PC-9 (cell line): ENCODE measurements at places on chromosomes 3 and 15.

- no peak for DNase-seq
Measured at GRCh38 chr3:128556907-128557306, 63.9 kb upstream of the GATA2 start.

DNA sequence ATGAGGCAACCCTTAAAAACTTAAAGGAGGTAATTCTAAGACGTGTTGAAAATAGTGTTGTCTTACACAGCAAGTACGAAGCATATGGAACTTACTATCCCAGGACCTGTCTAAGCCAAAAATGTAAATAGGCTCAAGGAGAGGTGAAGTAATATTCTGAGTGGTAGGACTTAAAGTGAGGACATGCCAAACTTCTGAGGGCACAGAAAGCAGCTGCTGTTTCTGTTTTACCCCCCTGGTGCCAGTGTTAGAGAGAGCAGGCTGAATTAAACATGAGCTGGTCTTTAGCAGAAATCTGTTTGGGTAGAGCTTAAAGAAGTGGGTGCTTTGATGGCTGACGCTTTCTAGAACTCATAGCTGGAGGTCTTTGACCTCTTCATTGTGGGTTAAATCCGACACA, 149.7 kb upstream of the NPHP3 start:
- no peak for DNase-seq

DNA sequence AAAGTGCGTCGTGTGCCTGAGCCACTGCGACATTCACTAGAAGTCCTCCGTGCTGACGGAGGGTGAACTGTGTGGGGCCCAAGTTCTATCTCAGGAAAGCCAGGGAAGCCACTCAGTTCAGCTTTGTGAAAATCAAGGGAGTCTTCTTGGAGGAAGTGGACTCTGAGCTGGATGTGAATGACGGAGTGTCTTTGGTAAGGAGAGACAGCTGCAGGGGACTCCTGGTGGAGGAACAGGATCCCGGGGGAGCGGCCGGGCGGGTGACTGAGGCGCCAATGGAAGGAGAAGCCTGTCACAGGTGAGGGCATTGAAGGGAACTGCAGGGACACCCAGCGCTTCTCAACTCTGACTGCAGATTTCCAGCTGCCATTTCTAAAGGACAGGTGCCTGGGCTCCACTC, 75.6 kb downstream of the APBA2 start:
- no peak for DNase-seq

DNA sequence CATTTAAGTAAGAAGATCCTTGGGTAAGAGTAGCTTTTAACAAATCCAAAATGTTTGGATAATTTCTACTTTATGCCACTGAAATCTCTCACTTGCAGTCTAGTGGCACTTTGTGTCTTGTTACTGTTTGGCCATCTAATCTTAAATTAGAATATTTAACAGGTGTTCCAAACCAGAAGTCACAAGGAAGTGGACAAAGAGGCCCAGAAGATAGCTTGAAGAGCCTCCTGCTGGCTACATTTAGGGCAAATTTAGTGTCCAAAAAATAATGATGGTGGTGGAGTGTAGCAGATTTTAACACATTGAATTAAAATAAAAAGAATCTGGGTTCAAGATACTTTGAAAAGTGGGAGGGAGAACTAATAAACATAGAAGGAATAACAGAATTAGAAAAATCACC, 172.2 kb downstream of the GHSR start:
- DNase-seq: no peak

DNA sequence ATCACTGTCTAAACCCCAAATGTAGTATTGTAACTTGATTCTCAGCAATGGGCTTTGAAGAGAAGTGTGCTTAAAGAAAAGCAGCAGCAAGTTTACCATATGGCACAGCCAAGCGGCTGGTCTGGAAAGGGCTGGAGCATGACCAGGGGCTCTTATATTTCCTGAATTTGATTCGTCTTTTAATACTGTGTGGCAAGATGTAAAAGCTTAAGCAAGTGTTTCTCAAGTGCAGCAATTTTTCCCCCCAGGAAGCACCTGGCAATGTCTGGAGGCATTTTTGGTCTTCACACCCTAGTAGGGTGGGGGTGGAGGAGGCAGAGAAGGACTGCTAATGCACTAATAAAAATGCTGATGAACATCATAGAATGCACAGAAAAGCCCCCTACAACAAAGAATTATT, 397.9 kb downstream of the NTRK3 start:
- DNase-seq: no peak

DNA sequence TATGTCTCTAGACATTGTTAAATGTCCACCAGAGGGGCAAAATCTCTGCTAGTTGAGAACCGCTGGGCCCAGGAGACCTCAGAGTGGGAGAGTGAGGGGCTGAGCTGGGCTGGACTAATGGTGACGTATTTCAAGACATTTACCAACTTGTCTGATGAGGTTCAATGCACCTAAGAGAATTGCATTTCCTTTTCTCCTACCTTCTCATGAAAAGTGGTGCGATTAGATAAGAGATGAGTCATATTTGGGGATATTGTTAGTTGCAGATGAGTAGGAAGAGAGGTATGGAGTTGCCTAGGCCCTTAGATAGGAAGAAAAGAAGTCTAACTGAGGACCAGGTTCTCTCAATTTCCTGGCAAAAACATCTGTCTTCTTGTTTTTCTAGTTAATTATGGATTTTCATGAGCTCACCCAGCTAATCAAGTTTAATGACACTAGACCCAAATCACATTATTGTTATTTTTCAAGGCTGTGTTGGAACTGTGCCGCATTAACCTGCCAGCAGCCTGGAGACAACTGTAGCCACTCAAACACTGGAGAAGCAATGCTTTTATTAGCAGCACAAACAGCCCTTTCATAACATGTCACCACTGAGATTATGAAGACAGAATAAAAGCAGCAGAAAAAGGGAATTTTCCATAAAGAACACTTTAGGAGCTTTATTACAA, 144.2 kb downstream of the PDCD6IP start:
- no peak for DNase-seq

DNA sequence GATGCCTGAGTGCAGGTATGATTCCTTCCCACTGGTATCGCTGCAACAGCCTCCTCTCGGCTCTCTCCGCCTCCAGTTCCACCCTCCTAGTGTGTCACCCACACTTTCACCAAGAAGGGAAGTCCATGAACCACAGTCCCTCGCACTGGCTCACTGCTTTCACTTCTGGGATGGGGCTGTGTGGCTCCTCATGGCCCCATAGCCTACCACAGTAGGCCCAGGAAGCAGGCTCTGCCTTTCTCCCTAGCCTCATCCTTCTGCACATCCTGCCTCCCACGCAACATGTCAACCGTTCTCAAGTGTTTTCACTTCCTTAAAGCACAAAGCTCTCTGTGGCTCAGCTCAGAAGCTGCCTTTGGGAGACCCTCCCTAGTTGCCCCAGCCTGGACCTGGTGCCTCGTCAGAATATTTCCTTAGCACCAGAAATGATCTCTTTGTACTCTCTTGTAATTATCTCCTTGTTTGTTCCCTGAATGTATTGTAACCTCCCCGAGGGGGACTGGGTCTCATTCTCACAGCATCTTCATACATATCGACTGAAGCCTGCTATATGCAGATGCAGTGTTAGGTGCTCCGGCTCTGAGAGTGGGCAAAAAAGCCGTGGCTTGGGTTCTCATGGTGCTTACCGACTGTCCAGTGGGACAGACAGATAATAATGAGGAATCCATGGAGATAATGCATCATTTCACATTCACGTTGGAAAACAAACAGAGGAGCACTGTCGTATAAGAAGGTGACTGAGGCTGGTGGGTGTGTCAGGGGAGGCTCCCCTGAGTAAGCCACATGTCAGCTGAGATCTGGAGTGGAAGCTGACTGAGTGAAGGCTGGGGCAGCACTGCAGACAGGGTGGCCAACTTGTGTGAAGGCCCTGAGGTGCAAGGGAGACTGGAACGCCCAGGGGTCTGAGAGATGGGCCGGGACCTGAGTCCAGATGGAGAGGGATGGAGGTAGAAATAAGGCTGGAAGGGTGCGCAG, 107.1 kb downstream of the DGKG start:
- DNase-seq: no peak

DNA sequence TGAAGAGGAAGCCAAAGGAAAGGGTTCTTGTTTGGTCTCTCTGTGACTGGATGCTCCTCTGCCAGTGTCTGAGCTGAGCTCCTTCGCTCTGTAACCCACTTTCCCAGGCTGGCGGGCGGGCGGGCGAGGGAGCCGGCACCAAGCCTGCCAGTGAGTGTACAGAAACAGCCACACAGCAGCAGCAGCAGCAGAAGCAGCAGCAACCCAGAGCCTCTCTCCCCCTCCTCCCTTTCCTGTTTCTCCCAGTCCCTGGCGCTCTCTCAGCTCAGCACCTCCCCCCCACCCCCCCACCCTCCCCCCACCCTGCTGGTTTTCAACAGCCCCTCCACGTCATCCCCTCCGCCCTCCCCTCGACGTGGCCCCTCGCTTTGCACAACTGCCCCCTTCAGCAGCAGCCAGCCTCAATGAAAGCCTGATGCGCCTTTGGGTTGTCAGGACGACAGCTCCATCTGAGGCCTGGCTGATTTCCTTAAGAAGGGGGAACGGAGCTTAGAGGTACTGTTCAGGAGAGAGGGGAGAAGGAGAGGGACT, at the start of gene LSAMP:
Gene LSAMP, minus strand, starts transcription at position 177 of the 531 bp plus-strand sequence.
- DNase-seq: no peak

DNA sequence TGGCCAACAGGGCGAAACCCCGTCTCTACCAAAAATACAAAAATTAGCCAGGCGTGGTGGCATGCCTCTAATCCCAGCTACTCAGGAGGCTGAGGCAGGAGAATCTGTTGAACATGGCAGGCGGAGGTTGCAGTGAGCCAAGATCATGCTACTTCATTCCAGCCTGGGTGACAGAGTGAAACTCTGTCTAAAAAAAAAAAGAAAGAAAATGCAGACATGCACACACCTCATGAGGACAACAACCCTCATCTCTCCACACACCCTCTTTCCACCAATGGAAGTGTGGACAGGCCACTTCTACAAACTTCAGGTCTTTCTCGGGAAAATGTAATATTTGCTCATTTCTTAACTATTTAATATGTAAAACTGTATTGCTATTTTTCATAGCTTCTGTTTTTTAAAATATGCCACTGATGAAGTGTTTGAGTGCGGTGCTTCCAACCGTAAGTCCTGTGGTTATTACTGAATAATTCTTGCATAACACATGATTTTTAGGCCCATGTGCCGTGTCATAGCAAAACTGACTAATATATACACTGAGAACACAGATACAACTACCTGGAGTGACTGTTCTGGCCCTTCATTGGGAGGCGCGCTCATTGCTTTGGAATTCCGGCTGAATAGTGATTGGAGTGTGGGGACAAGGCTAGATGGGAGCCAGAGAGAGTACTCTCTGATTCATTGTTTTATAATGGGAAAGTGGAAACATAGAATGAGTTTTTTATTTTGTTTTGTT, 23.1 kb downstream of the LRRC31 start:
- peak; percentile 65 for DNase-seq

- DNase-seq: no peak
Measured at GRCh38 chr3:110062716-110063115, 725.4 kb upstream of the DPPA4 start.

- DNase-seq: no peak
Measured at GRCh38 chr3:53804697-53805462, 41.3 kb downstream of the CHDH start.

DNA sequence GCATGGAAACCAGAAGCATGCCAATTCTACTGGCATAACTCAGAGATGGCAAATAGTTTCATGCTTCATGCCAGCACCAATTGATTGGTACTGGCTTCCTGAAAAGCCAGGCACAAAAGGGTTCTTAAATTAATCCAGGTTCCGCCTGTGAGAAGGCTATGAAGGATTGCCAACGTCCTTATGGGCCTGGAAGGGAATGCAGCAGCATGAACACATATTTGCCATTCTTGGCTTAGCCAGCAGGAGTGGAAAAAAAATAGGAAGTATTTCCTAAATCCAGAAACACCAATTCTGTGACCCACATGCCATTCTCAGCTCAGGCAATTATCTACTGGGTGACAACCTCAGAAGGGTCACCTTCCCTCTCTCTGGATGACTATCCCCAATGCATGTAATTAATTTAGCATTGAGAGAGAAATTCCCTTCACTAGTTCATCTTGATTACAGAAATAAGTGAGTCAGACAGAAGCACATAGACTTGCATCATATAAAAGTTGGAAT, 36.0 kb downstream of the ADAMTS9 start:
- DNase-seq: no peak

DNA sequence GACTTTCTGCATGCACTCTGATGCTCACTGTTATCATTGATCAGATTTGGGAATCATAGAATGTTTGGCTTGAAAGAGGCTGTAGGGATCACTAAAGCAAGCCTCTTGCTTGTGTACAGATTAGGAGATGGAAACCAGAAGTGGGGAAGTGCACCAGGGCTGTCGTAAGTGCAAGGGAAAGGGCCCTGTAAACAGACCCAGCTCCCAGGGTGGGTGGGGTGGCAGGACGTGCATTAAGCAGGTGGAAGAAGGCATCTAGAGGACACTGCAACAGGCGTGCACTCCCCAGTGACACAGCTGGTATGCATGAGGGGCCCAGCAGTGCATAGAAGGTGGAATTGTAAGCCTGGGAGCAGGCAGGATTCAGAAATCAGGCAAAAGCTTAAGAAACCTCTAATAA, 58.0 kb upstream of the SLC7A14 start:
- DNase-seq: no peak

GRCh38 chr3:189272500-189273119, 100.8 kb downstream of the TPRG1 start:
- DNase-seq: no peak

GRCh38 chr3:49343163-49343562, 3.3 kb upstream of the USP4 start:
- DNase-seq: no peak
